Astrocyte (in vitro differentiated cells and primary cell): ENCODE measurements at places on chromosomes 6 and 20. TPM values are rescaled to one million over a fixed set of nuclear protein-coding genes. Genes with fewer than 3 reads are reported as not detected.

DNA sequence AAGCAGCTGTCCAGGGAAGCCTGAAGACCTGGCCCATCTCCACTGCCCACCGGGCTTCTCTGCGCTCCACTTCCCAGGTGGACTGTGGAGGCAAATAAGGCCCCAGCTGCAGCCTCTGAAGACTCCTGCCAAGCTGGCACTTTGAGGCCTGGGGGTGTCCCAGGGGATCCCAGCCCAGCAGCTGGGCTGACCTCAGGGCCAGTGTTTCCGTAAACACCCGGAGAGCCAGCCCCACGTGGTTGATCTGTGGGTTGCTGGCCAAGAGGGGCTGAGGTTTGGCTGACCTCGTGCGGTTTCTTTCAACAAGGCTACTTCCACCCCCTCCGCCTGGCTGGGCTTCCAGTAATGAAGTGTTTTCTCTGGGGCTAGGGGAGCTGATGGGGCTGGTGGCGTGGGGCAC, 12.4 kb upstream of the CCN5 start:
- DNase-seq = peak; percentile 90

GRCh38 chr6:27297857-27298730, 14.0 kb downstream of the POM121L2 start:
- peak; percentile 22 for DNase-seq

DNA sequence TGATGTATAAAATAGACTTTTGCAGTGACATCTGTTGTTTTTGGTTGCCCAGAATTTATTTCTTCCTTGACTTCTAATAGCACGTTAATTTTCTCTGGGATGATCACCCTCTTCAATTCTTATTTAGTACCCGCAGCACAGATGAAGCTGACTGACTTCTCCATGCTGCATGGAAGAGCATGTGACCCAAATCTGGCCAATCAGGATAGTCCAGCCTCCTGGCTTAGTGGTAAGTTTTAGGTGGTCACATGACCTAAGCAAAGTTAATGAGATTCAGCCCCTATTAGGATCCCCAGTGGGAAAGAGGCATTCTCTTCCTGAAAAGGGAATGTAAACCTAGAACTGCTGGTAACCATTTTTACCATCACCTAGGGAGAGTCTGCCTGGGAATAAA, 13.8 kb upstream of the SIRT5 start:
- no peak for DNase-seq

DNA sequence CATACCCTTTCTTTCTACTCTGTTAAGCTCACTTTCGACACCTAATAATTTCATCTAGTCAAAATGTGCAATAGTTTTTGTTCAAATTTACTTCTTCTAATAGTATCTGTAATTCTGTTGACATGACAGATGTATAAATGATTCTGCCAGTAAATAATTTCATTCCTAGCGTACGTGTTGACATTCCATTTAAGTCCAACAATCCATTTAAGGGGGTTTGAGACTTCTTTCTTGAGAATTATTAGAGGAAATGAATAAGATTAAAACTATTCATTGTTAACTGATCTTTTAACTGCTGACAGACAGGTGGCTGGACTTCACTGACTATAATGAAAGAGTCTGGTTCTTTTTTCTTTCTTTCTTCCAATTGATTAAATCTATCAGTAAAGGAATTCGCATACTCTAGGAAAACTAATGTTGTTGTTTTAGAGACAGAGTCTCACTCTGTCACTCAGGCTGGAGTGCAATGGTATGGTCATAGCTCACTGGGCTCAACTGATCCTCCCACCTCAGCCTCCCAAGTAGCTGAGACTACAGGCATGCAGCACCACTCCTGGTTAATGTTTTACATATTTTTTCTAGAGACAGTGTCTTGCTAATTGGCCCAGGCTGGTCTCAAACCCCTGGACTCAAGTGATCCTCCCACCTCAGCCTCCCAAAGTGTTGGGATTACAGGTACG, 55.9 kb downstream of the MAP3K5 start:
- DNase-seq = peak; percentile 38

GRCh38 chr6:100342830-100343229, 121.9 kb downstream of the SIM1 start:
- peak; percentile 92 for DNase-seq

DNA sequence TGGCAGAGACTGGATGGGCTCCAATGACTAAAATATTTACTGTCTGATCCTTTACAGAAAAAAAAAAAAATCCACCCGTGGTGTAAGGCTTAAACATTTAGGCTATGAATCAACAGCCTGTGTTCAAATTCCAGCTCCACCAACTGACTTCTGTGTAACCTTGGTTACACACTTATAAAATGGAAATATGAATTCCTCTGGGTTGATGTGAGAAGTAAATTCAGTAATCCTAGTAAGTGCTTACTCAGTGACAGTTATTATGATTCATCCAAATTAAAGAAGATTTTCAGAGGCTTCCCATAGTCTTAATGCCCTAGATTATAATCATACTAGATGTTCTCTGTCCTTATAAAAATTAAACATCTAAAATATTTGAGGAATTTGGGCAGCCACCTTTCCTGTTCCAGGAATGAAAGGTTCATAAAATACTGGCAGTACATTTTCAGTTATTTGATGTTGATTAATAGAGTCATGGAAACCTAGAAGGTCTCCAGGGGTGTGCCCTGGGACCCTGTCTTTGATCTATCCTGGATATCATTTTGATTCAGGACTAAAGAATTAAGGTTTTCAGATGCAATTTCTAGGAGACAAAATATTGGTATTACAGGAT, 180.3 kb upstream of the ZNF217 start:
- DNase-seq = peak; percentile 98

GRCh38 chr20:18055261-18055660, 2.5 kb downstream of the OVOL2 start:
- no peak for DNase-seq

- no peak for DNase-seq
Observed at GRCh38 chr20:22681591-22682248, 97.3 kb upstream of the FOXA2 start.

DNA sequence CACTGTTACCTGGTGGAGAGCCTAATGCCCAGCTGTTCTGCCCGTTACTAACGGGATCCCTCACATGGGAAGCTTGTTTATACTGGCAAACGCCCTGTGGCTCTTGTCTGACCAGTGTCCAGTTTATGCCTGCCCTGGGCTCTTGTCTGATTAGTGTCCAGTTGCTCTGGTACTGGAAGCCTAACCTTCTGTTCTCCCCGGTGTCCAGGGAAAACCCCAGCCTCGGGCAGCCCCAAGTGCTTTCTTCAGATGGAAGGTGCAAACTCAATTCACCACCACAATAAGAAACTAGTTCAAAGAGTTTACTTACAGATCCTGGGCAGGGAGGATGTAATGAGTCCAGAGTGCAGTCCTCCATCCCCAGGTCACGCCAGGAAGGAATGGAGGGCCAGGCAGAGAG, 148.4 kb downstream of the TBXT start:
- no peak for DNase-seq

GRCh38 chr6:110399219-110400071, 15.9 kb downstream of the DDO start:
- no peak for DNase-seq

DNA sequence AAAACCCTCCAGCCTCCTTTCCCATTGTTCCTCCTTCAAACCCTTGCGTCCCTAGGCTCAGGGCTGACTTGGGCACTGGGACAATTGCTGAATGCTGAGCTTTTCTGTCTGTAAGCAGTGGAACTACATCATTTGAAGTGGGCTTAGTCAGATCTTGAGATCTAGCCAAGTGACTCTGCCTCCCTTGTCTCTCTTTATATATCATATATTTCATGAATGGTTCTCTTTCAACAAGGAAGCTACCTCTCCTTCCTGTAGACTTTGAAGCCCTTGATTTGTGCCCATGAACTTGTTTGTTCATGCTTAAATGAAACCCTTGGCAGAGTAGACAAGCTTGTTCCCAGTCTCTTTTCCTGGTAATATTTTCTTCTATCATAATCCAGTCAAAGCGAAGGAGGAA, 60.0 kb upstream of the KIF13A start:
- DNase-seq = peak; percentile 73

DNA sequence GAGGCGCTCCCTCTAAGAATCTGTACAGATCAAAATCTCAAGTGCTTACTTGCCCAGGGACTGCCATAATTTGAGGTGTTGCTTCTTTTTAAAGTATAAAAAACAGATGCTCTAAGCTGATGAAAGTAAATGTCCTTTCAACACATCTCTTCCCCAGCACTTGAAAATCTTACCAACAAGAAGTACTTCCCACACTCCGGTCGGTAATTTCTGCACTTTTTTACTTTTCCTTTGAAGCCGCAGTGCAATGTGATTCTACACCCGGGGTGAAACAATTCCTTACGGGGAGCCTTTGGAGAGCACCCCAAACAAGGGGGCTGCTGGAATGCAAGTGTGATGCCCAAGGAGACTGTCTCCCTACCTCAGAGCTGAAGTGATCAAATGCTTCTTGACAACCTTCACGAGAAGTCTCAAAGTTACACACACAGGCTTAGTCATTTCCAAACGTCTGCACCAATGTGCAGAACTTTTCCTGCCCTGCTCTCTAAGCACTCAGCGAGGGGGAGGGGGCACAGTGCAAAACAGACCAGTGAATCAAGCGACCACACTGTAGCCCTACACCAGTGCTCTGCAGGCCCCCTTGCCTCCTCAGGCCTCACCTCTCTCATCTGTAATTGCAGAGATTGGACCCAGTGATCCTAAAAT, 56.7 kb downstream of the ATXN1 start:
- DNase-seq = peak; percentile 82

GRCh38 chr6:126040826-126041225, 54.5 kb downstream of the TRMT11 start:
- peak; percentile 76 for DNase-seq

GRCh38 chr6:2659882-2660281, 90.8 kb downstream of the MYLK4 start:
- peak; percentile 8 for DNase-seq

GRCh38 chr6:156250593-156250992, 526.6 kb upstream of the ARID1B start:
- no peak for DNase-seq

GRCh38 chr6:1437553-1438406, 48.4 kb downstream of the FOXF2 start:
- no peak for DNase-seq

The POPDC3 gene
- total RNA-seq = 8.6 and 9.1 TPM in 2 replicates

The MAD2L1BP gene
- 28.0 and 32.2 TPM in 2 replicates for total RNA-seq

The NT5E gene
- total RNA-seq = 76.1 and 77.4 TPM in 2 replicates

The TGM3 gene
- not detected in 2 replicates for total RNA-seq

The MBOAT1 gene
- 4.8 and 6.4 TPM in 2 replicates for total RNA-seq

The FOXA2 gene
- total RNA-seq = not detected in 2 replicates

The ARMH2 gene
- not detected in 2 replicates for total RNA-seq
